ENCODE measurements at places on chromosomes 7 and 10. TPM values are rescaled to one million over a fixed set of nuclear protein-coding genes. Genes with fewer than 3 reads are reported as not detected.

The TSPAN12 gene
- 1.3 TPM for total RNA-seq

DNA sequence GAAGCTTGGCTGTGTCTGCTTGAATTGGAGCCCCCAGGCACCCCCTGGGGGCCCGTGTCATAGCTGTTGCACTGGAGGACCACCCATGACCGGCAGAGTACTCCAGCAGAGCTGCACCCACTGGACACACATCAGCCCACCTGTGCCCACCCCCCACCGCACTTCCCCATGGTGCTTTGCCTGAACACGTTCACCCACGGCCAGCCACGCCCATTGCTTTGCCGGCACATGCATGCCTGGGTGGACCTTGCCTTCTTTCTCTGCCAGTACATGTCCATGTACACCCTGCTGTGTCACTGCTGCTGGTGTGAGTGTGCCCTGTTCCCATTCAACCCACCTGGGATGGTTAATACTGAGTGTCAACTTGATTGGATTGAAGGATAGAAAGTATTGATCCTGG lies 88.7 kb downstream of the SAMD9 start:
- DNase-seq: no peak

The GLI3 gene
- total RNA-seq: 19.2 TPM

The CPA5 gene
- total RNA-seq: not detected

- DNase-seq: no peak
Observed at GRCh38 chr10:3778692-3779157, 6.3 kb downstream of the KLF6 start.

The LIPM gene
- total RNA-seq: 39.4 TPM

GRCh38 chr10:91194497-91195179 lies 25.8 kb upstream of the PCGF5 start:
- DNase-seq: no peak

The EGR2 gene
- 12.7 TPM for total RNA-seq

DNA sequence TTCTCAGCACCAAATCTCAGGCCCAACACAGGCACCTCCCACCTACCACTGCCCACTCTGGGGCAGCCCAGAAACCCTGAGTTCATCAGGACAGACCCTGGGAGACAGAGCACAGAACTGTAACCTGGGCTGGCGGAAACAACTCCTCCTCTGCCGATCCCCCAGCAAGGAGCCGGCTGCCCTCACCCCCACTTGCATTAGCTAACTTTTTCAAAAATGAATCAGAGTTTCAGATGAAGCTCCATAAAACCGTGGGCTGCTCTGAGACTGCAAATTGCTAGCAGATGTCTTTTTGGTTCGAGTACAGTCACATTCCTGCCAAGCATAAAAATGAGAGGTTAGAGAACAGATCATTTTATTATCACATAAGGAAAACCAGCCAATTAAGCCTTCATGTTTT lies 93.4 kb upstream of the PARD3 start:
- no peak for DNase-seq

DNA sequence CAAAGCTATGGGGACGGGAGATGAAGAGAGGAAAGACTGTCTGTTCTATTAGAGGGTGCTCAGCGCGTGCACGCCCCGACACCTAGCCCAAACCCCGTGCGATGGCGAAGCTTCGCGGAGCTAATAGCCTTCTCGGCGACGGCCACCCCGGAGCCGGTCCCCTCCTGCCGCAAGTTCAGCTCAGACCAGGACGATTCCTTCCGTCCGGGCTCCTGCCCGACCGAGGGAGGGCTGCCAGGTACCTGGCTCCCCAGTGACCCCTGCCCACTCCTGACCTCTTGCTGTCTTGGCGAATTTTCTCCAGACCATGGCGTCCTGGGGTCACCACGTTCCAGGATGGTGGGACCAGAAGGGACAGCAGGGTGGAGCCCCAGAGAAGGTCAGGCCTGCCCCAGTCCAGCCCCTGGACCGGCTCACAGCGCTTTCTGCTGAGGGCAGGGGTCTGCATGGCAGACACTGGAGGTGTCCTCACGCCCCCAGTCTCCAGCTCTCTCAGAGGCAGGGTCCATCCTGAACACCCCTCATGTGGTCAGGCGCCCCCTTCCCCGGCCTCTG lies 36.7 kb downstream of the UNCX start:
- DNase-seq: no peak

All from lower leg skin (tissue), 4 donors.